ENCODE measurements at places on chromosomes 13 and 19. TPM values are rescaled to one million over a fixed set of nuclear protein-coding genes. Genes with fewer than 3 reads are reported as not detected.

Gene C19orf38
- 2.4 TPM for total RNA-seq

Gene LILRA6
- total RNA-seq: 5.2 TPM

Gene ZNF560
- total RNA-seq: not detected

Gene LRRC4B
- 5.3 TPM for total RNA-seq

Gene STOML3
- total RNA-seq: not detected

Gene ZNF85
- total RNA-seq: 3.0 TPM

GRCh38 chr13:86541461-86541860 lies 742.2 kb upstream of the SLITRK6 start:
- DNase-seq: no peak

GRCh38 chr13:42696191-42696590 lies 85.2 kb upstream of the FAM216B start:
- no peak for DNase-seq

DNA sequence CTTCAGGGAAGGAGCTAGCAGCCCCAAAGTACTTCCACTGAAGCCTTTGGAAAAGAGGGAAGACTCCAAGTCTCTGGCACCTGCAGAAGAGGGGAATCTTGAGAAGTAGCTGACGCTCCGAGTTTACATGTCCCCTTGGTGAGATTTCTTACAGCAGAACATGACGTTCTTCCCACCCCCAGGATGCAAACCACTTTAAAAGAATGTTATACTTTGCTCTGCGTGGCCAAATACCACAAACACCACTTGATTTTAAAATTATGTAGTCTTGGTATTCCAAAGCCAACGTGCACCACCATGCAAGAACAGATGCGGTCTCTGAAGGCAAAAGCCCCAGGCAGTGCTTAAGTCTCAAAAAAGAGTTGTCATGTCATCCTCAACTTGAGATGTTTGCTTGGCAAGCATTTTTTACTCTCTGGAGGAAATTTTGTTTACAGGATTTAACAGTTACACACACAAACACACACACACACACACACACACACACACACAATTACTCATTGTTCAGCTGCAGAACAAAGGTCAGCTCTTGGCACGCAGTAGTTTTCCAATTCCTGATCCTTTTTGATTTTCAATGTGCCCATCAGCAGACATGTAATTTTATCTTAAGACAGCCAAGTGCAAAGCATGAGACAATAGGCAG lies 106.1 kb downstream of the RGCC start:
- no peak for DNase-seq

DNA sequence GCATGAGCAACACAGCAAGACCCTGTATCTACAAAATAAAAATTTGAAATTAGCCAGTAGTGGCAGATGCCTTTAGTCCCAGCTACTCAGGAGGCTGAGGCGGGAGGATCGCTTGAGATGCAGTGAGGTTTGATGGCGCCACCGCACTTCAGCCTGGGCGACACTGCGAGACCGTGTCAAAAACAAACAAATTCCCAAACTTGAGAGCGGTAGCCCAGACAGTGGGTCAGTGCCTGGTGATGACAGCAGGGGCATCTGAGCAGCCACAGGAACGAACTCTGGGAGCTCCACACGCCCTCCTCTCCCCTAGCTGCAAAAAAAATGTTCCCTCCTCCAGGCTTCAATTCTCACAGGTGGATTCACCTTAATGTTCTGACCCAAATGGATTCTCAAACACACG lies 14.1 kb downstream of the ZNF490 start:
- DNase-seq: no peak

GRCh38 chr19:638906-639252 lies 800 bp upstream of the FGF22 start:
- DNase-seq: no peak

DNA sequence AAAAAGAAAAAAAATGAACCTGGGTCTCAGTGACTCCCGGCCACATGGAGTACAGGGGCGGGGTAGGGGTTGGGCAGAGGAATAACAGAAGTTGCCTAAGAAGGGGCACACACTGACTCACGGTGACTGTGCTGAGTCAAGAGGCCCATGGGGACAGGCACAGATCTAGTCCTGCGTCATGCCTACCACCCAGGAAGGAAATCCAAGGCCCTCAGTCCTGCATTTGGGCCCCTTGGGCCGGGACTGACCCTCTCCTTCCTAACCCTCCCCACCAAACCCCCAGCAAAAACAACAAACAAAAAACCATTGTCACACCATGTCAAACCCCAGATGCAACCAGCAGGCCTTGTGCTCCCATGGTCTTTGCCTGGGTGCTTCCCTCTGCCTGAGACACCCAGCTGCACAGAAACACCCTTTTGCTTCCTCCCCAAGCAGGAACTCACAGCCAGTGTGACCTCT lies 9.6 kb upstream of the NOTCH3 start:
- DNase-seq: peak; percentile 85

DNA sequence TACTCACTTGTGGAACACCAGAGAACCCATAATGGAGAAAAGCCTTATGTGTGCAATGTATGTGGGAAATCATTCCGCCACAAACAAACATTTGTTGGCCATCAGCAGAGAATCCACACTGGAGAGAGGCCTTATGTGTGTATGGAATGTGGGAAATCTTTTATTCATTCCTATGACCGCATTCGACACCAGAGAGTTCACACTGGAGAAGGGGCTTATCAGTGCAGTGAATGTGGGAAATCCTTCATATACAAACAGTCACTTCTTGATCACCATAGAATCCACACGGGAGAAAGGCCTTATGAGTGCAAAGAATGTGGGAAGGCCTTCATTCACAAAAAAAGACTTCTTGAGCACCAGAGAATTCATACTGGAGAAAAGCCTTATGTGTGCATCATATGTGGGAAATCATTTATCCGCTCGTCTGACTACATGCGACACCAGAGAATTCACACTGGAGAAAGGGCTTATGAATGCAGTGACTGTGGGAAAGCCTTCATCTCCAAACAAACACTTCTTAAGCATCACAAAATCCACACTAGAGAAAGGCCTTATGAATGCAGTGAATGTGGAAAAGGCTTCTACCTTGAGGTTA lies 10.9 kb downstream of the ZNF549 start:
- DNase-seq: no peak

GRCh38 chr19:37981785-37982475 lies 74.9 kb downstream of the SIPA1L3 start:
- no peak for DNase-seq

DNA sequence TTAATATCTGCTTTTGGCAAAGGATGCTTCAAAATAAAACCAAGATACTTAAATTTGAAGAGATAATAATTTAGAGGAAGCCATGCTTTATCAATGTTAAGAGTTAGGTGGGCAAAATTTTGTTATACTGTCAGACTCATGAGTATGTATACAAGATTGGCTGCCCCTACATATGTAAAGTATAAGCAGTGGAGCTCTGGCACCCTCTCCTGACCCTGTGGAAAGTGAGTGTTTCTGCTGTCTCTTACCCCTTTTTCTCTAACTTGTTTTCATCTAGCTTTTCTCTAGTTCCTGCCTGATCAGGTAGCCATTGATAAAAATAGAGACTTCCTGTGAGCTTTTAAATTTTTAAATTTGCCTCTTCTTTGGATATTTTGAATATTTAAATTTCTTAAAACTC lies 710.9 kb upstream of the SPRY2 start:
- DNase-seq: no peak

DNA sequence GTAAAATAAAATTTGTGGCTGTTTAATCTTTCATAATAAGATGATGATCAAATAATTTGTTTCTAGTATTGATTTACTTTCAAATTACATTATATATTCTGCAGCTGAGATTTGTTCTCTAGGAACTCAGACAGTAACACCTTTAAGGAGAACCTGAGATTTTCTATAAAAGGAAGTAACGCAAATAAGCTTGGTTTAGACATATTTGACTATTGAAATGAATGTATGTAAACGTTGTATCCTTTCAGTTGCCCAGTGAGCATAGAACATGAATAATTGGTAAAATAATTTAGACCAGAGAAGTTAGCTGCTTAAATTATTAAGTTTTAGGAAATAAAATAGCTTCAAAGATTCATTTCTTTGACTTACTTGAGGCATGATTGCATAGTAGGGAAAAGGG lies 3.1 kb downstream of the CDK8 start:
- no peak for DNase-seq

- peak; percentile 4 for DNase-seq
These were observed 2.2 kb downstream of the LHFPL6 start for GRCh38 chr13:39600766-39601165.

All from thoracic aorta (tissue), 2 donors.